Stimulated activated CD8-positive, alpha-beta memory T cell treated with anti-CD3 and anti-CD28 coated beads, Interleukin-12 subunit alpha, Interleukin-12 subunit beta, amount 100 ng/mL, for 1 hour (primary cell): ENCODE measurements at places on chromosomes 2 and 18.

DNA sequence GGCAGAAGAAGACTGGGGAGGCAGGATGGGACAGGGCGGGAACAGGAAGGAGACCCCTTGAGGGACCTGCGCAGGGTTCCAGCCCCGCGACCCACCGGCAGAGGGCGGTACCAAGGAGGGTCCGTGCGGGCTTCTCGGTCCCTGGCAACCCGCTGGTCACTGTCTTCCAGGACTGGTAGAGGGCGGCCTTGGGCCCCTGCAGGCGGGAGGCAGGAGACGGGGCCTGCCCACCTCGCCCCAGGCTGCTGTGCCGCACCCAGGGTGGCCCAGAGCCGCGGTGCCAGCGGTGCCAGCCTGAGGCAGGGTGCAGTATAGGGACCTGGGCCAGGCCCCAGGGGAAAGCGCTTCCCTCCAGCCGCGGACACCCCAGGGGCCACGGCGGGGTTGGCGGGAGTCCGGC lies 34.5 kb downstream of the NEURL3 start:
- peak; percentile 27 for DNase-seq

- no peak for DNase-seq
Measured at GRCh38 chr2:120737340-120738101, 1.9 kb downstream of the GLI2 start.

DNA sequence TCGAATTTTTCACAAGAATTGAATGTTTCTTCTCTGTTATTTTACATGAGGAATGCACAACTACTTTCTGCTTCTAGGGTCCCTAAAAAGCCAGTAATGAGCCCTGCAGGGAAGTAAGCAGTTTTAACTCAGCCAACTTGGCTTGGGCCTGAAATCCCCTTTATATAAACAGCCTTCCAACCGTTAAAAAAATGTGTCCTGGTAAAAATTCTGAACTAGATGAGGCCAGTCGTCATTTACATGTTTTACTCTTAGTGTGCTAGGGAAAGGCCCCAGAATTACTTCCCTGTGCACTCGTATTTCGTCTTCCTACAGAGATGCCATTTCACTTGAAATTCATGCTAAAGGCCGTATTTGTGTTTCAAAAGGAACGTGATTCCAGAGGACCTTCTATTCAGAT lies 42.4 kb upstream of the RPE start:
- no peak for DNase-seq

GRCh38 chr2:174485788-174486562 lies 854 bp downstream of the GPR155 start:
- no peak for DNase-seq

- no peak for DNase-seq
Measured at GRCh38 chr18:63299837-63300745, 19.5 kb downstream of the BCL2 start.

- DNase-seq, result no peak
Measured at GRCh38 chr2:98205889-98206288, 118.9 kb downstream of the VWA3B start.

- DNase-seq, result no peak
Measured at GRCh38 chr2:122531290-122532071, 776.0 kb downstream of the TSN start.

DNA sequence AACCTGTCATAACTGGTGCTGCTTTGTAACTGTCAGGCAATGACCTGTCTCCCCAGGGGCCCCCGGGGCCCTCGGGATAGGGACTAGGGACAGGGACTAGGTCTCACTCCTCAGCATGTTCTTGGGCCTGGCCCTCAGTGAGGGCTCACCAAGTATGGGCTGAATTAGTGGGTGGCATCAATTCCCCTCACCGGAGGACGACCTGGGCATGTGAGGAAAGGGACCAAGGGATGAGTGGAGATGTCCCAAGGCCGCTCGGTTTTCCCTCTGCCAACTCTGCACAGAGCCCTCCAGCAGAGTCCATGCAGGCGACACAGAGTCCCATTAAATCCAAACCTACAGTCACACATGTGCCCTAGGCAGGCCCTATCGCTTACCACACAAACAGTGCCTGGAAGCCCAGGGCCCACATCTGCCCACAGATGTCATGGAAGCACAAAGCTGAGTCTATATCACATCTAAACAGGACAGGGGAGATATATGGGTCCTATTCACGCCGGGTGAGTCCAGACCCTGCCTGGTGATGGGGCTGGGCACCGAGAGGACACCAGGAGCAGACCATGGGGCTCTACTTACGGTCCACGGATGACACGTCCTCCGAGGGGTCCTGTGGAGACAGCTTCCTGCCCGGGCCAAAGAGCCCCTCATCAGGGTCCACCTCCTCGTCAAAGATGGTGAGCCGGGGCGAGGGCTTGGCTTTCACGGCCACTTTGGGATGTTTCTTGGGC lies 26.6 kb downstream of the HS1BP3 start:
- no peak for DNase-seq

DNA sequence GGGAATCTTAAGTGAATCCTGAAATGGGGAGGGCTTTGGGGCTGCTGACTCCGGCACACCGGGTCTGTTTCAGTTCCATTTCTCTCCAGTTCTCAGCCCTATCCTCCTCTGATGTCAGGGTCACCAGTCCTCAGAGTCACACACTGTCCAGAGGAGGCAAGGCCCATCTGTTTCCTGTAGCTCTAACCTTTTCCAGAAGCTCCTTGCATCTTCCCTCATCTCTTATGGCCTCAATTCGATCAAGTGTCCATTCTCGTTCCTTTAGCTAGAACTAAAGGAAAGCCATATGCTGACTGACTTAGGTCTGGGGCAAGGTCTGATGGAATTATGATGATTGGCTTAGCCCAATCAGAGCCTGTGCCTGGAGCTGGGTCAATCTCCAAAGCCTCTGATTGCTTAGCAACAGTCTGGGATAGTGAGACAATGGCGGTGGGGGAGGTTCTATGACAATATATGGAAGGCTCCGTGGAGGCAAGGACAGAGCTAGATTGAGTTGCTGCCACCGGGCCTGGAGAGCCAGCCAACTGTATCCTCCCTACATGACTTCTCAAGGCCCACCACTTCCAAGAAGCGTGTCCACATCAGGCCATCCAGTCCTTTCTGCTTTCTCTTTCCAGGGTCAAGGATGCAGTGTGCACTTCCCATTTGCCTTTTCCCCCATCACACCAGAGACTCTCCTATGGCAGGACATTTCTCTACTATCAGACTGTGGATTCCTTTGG lies 5.2 kb downstream of the ANKRD53 start:
- no peak for DNase-seq

- DNase-seq, result no peak
Measured at GRCh38 chr18:75016025-75016717, 192.8 kb downstream of the PTGR3 start.

- no peak for DNase-seq
Measured at GRCh38 chr2:2014251-2014771, 270.0 kb upstream of the PXDN start.

- DNase-seq, result no peak
Measured at GRCh38 chr2:155442755-155443372, 744.4 kb downstream of the KCNJ3 start.

- no peak for DNase-seq
Measured at GRCh38 chr2:201973305-201973928, 60.2 kb upstream of the FZD7 start.

GRCh38 chr2:197965756-197966155 lies 161.4 kb downstream of the PLCL1 start:
- DNase-seq, result no peak

- DNase-seq, result no peak
Measured at GRCh38 chr2:231312066-231312465, 83.4 kb upstream of the B3GNT7 start.

DNA sequence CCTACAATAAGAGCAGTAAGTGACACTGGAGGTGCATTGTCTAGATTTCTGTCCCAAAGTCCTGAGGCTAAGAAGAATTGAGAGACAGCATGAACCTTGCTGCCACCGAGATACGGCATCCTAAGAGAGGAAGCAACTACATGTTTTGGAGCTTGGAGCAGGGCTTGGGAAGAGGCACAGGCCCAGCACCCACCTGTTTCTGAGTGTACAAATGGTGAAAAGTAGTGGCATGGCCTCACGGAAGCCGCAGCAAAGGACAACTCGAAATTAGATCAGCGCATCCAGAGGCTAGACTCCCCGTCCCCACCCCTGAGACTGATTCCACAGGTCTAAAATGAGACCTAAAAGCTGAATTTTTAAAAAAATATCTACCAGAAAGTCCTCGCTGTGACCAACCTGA lies 127.5 kb downstream of the PTGR3 start:
- no peak for DNase-seq

DNA sequence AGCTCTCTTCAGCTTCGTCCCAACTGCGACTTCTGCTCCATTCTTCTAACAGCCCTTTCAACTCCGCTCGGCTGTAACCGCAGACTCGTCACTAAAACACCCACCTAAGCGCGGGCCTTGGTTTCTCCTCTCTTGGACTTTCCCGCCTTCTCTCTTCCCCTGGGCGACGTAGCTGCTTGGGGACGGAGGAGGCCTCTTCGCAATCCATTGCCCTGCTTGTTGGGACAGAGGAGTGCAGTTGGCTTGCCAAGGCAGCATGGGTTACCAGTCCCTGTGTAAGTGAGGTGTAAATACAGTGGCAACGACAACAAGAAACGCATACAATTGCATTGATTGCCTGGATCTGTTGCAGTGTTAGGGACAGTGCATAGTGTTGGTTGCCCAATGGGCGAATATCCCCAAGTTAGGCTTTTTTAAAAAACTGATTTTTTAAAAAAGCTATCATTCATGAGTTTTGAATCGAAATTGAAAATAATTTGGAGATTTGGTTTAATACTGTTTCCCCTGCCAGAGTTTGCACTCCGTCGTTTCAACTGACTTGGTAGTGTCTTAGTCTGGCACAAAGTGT lies 484 bp upstream of the DARS1 start:
- DNase-seq, result peak; percentile 46

GRCh38 chr18:9867071-9867594 lies 18.6 kb upstream of the TXNDC2 start:
- no peak for DNase-seq

GRCh38 chr2:203535784-203536585 lies 884 bp upstream of the RAPH1 start:
- DNase-seq, result no peak

DNA sequence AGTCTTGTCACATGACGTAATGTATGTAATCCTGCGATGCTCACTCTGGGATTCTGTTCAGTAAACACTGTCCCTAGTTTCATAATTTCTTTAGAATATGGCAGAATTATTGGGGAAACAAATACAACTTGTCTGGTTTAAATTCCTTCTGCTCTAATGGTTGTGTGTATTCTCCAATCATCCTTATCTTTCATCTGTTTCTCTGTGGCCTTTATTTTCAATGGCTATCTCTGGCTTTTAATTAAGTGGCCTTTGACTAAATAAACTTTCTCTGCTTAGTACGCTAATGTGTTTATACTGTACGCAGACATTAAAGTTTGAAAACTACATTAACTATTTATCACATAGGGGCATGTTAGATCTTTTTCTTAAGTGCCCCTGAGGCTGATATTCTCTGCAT lies 40.9 kb downstream of the CDH7 start:
- DNase-seq, result no peak

- DNase-seq, result peak; percentile 8
Measured at GRCh38 chr2:31318361-31319336, 84.7 kb downstream of the EHD3 start.

- DNase-seq, result no peak
Measured at GRCh38 chr2:46098621-46099062, 198.6 kb upstream of the EPAS1 start.

- no peak for DNase-seq
Measured at GRCh38 chr2:25897506-25897905, 19.2 kb upstream of the ASXL2 start.

- no peak for DNase-seq
Measured at GRCh38 chr2:137467246-137467862, 496.9 kb upstream of the HNMT start.

DNA sequence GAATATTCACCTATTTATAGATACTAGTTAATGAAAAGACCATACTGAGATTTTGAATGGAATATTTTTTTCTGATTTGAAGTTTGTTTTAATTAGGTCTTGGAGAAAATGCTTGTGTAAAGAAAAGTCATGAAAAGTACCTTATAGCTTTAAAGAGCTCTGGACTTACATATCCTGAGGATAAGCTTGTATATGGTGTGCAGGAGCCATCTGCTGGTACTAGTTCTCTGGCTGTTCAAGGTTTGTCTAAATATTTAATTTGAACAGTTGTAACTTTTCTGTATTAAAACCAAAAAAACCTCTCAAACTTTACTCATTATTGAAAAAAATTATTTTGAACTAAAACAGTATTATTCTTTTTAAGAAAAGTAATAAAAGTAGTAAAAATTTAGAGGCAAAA lies 50.1 kb downstream of the UBR3 start:
- DNase-seq, result no peak

- DNase-seq, result no peak
Measured at GRCh38 chr2:222591661-222592060, 64.2 kb downstream of the FARSB start.

GRCh38 chr2:40244675-40245074 lies 207.2 kb downstream of the SLC8A1 start:
- no peak for DNase-seq

DNA sequence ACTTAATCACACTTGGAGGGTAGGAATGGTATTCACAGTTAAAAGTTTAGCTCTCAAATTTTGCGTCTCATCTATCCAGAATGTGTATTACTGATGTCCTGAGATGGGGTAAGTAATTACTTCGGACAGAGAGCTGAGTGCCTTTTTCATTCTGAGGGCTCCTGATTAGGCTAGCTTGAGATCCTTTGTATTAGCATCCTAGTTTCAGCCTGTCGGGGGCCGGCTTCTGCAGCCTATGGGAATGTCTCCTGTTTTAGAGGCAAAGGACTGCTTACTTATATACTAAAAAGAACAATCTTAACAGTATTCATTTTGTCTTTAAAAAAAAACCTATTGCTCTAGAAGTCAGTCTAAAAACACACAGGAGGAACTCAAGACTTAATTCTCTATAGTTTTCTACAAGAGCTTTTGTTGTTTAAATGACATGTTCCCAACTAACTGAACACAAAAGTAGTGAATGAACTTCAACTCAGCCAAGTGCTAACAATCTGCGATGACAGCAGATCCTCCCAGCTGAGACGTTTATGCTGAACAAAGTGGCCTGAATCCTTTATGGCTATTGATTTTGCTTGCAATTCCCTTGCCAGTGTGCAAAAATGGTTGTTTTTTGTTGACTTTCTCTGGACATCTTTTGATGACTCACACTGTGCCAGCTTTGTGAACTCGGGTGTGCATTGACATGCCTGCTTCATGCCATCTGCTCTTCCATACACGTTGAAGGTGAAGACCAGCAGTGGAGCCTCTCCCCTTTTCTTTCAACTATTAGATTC lies 118.7 kb downstream of the LYPD6B start:
- no peak for DNase-seq

DNA sequence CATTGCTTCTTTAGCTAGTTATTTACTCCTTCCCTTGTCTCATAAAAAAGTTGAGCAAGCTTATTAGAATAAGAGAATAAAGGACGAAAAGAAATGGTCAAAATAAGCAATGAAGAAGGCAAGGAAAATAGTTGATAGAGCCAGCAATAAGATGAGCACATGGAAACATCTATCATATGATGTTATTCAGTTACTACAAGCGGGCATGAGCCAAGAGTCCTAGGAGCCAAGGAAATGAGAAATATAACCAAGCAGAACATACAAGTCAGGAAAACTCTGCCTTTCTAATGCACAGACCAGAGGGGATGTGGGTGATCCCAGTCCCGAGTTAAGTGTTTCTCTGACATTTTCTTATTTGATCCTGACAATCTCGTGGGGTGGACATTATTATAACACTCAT lies 33.9 kb downstream of the INO80C start:
- DNase-seq, result no peak
